G401 (cell line): ENCODE measurements at places on chromosomes 3 and 15.

DNA sequence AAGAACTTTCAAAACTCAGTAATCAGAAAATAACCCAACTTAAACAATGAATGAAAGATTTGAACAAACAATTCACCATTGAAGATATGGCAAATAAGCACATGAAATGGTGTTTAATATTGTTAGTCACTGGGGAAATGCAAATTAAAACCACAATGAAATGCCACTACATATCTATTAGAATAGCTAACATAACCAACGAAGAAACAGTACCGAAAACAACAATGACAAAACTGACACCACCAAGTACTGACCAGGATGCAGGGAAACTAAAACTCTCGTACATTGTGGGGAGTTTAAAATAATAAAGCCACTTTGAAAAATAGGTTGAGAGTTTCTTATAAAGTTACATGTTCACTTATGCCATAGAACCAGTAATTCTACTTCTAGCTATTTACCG lies 69.1 kb downstream of the KBTBD8 start:
- no peak for DNase-seq

- no peak for DNase-seq
Observed at GRCh38 chr15:57526076-57526475, 65.6 kb upstream of the MYZAP start.

GRCh38 chr3:72338942-72339669 lies 509.1 kb downstream of the SHQ1 start:
- peak; percentile 12 for DNase-seq

DNA sequence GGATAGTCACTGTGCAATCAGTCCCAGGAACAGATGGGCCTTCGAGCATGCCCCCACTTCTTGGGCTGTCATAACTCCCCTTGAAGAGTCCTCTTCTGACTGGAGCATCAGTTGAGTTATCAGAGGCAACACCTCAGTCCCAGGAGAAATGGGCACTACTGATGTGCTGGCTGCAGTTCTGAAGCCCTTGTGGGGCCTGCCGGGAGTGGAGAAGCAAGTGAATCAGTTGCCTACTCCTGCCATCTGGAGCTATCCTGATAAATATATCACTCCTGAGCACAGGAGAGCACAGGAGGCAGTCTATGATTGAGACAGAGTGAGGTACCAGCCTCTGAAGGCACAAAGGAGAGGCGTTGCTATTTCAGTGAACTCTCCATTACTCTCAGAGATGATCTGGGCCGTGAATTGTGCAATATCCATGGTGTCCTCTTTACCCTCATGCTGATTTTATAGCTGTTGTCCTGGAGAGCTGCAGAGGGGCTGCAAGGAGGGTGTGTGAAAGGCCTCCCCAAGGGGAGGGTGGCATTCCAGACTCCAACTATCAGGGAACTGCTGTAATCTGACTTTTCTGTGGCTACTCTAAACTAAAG lies 344.2 kb upstream of the ROPN1 start:
- no peak for DNase-seq

GRCh38 chr15:38843051-38843501 lies 278.5 kb upstream of the RASGRP1 start:
- peak; percentile 69 for DNase-seq

GRCh38 chr15:24848050-24848449 lies 106.7 kb upstream of the SNRPN start:
- DNase-seq = peak; percentile 56

DNA sequence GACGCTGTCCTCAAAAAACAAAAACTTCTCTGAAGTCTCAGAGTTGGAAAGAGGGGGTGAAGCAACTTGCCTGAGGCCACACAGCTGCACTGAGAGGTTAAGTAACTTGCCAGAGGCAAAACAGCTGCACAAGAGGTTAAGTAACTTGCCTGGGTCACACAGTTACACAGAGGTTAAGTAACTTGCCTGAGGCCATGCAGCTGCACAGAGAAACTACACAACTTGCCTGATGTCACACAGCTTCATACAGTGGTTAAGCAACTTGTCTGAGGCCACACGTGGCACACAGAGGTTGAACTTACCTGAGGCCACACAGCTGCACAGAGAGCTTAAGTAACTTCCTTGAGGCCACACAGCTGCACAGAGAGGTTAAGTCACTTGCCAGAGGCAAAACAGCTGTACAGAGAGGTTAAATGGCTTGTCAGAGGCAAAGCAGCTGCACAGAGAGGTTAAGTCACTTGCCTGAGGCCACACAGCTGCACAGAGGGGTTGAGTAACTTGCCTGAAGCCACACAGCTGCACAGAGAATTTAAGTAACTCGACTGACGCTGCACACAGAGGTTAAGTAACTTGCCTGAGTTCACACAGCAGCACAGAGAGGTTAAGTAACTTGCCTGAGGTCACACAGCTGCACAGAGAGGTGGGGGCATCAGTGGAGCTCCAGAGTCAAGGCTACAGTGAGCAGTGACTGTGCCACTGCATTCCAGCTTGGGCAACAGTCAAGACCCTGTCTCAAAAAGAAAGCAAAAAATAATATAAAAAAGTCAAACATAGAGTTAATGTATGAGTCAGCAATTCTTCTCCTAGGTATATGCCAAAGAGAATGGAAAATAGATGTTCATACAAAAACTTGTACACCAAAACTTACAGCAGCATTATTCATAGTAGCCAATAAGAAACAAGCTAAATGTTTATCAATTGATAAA lies 12.0 kb upstream of the ACAD9 start:
- no peak for DNase-seq

DNA sequence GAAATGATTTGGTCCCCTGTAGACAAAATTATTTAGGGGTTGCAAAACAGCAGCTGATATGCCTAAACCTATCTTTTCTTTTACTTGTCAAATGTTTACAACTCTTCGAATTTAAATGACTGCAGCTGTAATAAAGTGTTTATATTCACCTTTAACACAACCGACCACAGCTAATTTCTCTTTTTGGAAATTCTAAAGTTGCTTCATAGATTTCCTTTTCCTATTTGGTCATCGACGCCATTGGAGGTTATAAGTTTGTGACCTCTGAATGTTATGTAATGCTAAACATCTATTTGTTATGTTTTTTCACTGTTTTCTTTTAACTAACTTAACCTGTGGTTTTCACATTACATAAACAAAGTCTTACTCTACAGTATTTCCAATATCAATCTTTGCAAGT lies 1094.9 kb upstream of the EPHA6 start:
- no peak for DNase-seq

DNA sequence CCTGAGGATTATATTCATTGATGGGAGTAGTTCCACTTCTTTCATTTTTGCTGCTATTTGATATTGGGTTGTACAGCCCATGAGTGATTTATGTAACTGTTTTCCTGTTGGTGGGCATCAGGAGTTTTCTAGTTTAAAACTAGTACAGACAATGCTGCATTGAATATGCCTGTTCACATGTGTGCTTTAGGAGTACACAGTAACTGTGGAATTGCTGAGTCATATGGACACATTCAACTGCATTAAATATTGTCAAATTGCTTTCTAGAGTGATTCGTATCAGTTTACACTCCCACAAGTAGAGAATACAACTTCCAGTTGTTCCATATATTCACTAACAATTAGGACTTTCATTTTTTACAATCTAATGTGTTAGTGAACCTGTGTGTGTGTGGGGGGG lies 59.8 kb upstream of the THSD4 start:
- DNase-seq = no peak

GRCh38 chr15:39747326-39747725 lies 35.3 kb downstream of the FSIP1 start:
- DNase-seq = no peak

DNA sequence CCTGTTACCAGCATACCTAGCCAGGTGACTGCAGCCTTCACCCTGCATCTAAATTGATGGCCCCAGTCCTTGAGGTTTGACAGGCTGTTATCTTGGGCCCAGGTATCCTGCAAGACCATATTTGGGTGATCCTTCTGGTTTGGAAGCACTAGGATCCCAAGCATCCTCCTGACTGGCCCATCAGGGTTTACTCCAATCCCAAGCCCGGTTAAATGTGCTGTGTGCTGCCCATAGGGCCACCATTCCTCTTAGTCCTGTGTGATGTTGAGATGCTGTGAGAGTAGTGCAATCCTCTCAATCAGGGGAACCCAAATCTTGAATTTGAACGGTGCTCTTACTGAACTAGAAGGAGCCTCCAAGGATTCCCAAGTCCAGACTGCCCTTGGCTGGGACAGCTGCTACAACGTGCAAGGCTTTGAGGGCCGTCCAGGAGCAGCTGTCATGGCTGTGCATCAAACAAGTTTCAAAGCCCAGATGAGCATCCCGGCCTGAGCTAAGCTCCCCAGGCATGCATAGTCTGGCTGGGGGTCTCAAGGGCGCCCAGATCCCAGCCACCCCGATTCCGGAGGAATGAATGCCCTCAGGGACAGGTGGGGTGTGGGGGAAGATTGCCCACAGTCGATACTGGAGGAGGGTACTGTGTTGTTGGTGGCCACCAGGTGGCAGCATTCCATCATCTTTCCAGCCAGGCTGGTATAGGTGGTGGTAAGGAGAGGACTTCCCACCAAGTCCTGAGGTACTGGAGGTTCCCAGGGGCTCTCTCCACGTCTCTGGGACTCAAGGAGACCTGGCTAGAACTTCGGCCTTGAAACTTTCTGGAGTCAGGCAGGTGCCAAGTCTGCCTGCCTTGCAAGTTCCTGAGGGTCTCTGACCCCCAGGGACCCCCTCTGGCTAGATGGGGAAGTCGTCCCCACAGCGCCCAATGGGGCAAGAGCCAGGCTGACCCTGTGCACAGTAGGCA lies 32.6 kb downstream of the RBM5 start:
- DNase-seq = peak; percentile 87
